IMR-90 (cell line): ENCODE measurements at places on chromosomes 16 and 17. TPM values are rescaled to one million over a fixed set of nuclear protein-coding genes. Genes with fewer than 3 reads are reported as not detected.

- peak; percentile 8 for DNase-seq
Observed at GRCh38 chr16:77564791-77565390, 130.1 kb upstream of the ADAMTS18 start.

The EPN3 gene
- not detected in 2 replicates for total RNA-seq

DNA sequence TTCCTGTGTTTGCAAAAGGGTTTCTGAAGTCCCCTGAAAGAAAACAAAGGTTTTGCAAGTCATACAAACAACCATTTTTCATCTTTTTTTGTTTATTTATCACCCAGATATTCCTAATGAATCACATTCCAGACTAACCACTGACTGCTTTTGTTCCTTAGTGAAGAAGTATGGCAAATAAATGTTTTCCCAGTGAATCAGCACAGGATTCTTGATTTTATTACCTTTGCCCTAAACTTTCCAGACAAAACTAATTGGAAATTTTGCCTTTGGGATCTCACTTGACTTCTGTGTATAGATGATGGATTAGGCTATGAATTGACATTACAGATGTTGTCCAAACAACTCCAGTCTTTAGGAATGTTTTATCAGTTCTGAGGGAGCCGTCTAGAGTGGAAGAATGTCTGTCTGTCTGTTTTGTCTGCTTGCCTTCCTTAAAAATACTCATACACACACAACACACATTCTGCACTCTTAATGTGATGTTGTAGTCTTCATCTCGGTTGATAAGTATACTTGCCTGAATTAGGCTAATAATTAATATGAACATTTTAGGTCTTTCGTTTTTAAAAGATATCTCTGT, 48.9 kb downstream of the VMP1 start:
- DNase-seq, result peak; percentile 74

GRCh38 chr16:17177959-17178905, 292.5 kb downstream of the XYLT1 start:
- DNase-seq, result peak; percentile 24

DNA sequence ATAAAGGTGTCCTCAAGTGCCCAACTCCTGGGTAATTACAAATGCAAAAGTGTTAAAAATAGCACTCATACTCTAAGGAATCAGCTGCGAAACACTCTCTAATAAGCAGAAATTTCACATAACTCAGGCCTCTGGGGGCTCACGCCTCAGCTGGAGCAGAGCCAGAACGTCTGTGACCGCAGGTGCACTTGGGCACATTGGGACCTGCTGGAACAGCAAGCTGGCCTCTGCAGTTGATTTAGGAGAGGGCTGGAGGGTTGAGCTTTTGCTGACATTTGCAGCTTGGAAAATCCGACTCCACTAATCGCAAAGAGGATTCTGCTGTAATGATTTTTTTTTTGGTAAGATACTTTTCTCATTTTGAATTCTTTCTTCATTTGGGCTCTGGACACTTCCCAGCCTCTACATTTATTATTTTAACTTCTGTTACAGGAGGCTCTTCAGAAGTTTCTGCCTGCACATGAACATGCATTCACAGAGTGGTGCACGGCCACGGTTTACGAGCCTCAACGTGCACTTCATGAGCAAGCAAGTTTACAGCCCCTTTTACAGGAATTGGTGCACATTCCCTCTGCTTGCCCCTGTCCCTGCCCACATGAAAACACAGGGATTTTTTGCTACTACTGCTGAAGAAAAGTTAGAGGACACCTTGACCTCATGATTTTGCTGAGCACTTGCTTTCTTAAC, 4.1 kb upstream of the SNTB2 start:
- no peak for DNase-seq

DNA sequence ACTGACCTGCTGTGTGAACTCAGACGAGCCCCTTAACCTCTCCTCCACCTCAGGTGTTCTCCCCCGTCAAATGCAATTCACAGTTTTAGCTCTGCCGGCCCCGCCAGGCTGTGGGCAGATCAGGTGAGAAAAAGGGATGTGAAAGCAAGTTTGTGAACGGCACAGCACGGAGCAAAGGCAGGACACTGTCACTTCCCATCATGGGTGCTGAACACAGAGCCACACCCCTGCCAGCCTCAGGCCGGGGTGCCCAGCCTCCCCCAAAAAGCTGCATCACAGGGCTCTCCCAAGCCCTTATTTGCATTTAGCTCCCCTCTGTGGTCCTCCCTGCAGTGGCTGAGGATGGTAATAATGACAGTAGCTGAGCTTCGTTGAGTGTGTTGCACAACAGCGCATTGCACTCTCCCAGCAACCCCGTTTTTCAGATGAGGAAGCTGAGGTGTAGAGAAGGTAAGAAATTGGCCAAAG, 88.8 kb upstream of the TNRC6C start:
- DNase-seq, result no peak
